ENCODE measurements at places on chromosomes 7 and 10. TPM values are rescaled to one million over a fixed set of nuclear protein-coding genes. Genes with fewer than 3 reads are reported as not detected.

EGFR gene
- 71.5 TPM for total RNA-seq

DNA sequence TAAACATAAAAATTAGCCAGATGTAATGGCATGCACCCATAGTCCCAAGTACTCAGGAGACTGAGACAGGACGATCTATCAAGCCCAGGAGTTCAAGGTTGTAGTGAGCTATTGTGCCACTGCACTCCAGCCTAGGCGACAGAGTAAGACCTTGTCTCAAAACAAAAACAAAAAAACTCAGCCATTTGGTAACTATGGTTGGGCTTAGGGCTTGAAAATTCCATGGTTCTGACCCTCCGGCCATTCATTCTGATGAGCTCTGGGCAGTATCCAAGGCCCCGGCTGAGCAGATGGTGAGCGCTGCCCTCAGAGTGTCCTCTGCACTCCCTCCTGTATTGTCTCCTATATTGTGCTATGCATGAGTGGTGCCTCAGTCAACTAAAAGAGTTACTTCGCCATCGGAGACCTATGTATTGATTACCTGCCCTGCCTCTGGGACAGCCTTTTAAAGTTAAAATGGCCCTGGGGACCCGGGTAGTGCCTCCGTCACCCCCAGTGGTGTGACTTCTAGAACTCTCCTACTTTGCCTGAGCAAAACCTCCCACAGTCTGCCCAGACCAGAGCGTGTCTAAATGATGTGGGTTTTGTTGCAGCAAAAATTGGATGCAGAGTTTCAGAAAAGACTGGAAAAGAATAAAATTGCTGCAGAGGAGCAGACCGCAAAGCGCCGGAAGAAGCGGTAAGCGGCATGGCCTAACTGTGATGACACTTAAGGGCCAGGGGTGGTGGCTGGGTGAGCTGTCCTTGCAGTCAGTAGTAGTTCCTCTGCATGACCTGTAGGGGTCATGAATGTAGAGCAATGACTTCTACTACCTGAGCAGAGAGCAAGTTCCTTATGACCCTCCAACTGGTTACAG lies 8.1 kb downstream of the PRKRIP1 start:
- H3K27ac ChIP-seq: no peak overlapping the region
- no peaks in the 10 kb centered on the region for H3K27me3 ChIP-seq
- peak; percentile 35 for DNase-seq
- peaks cover 57% of the 10 kb centered on the region for H3K36me3 ChIP-seq
- H3K4me1 ChIP-seq: no peaks in the 10 kb centered on the region

DNA sequence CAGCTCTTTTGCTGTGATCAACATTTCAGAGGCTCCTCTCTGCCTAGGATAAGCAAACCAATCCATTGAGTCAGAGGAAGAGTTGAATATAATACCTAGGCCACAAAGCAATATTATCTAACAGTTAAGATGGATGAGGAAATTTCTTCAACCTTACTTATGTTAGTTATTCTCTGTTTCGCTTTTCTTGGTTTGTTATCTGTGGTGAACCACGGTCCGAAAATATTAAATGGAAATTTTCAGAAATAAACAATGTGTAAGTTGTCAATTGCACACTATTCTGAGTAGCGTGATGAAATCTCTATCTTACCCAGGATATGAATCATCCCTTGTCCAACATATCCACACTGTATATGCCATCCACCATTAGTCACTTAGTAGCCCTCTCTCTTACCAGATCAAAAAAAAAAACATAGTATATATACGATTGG lies 1.5 kb upstream of the HTR7 start:
- H3K4me1 ChIP-seq: peaks cover 42% of the 10 kb centered on the region
- DNase-seq: peak; percentile 69
- peak overlapping the region; percentile 95 for H3K27ac ChIP-seq

MYL10 gene
- not detected for total RNA-seq

SEMA3C gene
- 25.3 TPM for total RNA-seq

GRCh38 chr10:27699776-27700175 lies 45.8 kb downstream of the MKX start:
- no peaks in the 10 kb centered on the region for H3K4me1 ChIP-seq
- no peaks in the 10 kb centered on the region for H3K36me3 ChIP-seq
- no peak overlapping the region for H3K4me3 ChIP-seq
